ENCODE measurements at places on chromosomes 16 and 17. TPM values are rescaled to one million over a fixed set of nuclear protein-coding genes. Genes with fewer than 3 reads are reported as not detected.

PDILT gene
- total RNA-seq: not detected

TMEM204 gene
- total RNA-seq: 22.5 TPM

ITGB3 gene
- total RNA-seq: 95.0 TPM

HOXB1 gene
- total RNA-seq: not detected

TBX21 gene
- total RNA-seq: not detected

C1QTNF8 gene
- total RNA-seq: not detected

ZG16B gene
- 0.64 TPM for total RNA-seq

All from fibroblast of villous mesenchyme (primary cell).